ENCODE measurements at places on chromosomes 3 and 15.

DNA sequence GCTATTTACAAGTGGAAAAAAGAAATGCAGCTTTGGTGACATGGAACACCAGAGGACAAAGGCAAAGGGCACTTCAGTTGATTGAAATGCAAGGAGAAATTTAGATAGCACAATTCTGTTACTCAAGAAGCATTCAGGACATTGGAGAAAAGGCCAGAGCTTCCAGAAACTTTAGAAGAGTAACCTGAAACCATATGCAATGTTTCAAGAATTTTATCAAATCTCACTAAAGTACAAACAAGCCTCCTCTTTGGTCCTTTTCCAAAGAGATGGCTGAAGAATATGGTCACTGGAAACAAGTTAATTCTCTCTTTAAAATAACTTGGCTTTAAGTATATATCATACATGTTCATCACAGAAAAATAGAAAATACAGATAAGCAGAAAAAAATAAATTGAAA is 14.6 kb upstream of the LMOD3 start:
- no peak for DNase-seq

DNA sequence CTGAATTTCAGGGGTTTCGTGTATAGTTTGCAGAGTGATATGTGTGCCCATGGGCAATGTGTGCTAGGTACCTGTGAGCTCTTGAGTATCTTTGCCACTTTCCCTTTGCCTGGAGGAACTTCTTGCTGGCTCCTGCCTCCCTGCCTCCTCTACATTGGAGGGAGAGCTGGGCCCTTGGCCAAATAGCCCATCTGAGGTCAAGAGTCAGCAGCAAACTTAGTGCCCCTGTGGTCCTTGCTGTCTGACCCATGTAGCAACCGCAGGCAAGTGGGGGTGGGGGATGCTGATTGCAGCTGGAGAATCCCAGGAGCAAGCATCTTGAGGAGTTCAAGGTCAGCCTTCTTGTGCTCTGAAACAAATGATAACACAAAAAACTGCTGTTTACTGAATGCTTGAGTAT is 5.4 kb upstream of the TBC1D21 start:
- DNase-seq: no peak

- DNase-seq: no peak
Measured at GRCh38 chr3:121228971-121229370, 316.8 kb downstream of the POLQ start.

- no peak for DNase-seq
Measured at GRCh38 chr3:78273326-78273725, 1233.4 kb downstream of the ROBO2 start.

GRCh38 chr15:93265111-93265556 is 176.1 kb upstream of the RGMA start:
- no peak for DNase-seq

DNA sequence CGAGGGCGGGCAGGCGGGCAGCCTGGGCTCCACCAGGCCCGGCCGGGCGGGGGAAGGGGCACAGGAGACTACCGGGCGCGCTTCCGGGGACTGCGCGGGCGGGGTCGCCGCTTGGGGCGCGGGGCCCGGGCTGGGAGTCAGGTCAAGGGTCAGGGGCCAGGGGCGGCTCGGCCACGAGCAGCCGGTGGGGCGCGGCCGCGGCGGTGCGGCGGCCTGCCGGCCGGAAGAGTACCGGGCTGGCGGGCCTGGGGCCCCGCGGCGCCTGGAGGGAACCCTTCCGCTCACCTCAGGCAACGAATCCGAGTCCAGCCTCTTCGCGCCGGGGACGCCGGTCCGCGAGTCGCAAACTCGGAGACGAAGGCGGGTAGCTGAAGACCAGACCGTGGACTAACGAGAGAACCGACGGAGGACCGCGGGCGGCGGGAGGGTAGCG is 225 bp downstream of the RHOA start:
- DNase-seq: no peak

- no peak for DNase-seq
Measured at GRCh38 chr3:24682141-24682547, 187.5 kb upstream of the THRB start.

DNA sequence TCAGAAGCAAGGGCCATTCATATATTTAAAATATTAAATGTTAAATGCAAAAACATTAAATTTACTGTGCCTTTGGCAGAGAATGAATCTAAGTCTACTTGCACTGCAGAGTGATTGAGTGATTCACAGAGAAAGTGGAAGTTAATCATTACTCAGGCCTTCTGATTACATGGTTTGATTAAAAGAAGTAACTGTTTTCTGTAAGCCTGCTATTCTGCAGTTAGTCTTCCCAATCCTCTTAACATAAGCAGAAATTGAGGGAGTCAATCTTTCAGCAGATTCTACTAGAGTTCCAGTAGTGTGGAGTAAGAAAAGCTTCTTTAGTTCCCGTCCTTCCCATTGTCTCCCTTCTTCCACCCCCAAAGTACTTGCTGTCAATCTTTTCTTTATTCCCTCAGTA is 1.5 kb downstream of the NLGN1 start:
- no peak for DNase-seq

DNA sequence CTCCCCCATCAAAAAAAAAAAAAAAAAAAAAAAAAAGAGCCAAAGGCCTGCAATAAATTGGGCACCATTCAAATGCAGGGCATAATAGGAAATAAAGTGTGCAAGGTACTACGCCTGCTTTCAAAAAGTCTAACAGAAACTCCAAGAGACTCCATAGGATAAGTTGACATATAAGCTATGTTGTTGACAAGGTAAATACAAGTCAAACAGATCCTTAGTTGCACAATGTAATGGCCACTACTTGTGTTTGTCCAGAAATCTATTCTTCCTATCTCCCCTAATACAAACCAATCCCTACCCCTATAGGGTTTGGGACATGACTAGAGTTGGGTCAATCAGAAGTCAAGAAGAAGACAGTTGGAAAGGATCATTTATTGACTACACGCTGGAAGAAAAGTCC is 16.0 kb downstream of the MAP4 start:
- DNase-seq: no peak
